Stimulated activated CD8-positive, alpha-beta memory T cell treated with anti-CD3 and anti-CD28 coated beads, Interleukin-15, amount 100 ng/mL, for 4 hours (primary cell): ENCODE measurements at places on chromosomes 7 and 10.

- DNase-seq = no peak
These were observed 61.7 kb upstream of the RAB11FIP2 start for GRCh38 chr10:118108194-118109026.

DNA sequence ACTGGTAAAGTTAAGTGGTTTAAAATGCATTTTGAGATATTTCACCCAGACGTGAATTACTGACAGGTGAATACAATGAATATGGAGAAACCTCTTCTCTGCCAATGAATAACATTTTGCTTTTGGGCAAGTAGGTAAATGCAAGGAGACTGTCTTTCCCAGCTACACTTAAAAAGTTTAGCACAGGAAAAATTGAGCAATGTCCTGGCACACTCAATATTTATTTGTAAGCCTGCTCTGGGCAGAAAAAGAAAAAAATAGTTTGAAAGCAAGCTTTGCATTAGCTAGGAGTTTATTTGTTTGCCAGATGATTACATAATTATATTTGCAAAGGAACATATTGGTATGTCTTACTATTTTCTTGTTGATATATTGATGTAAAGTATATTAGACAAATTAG, 624.2 kb downstream of the ACTR3B start:
- no peak for DNase-seq

GRCh38 chr7:16515785-16516685, 10.6 kb upstream of the LRRC72 start:
- DNase-seq = no peak

DNA sequence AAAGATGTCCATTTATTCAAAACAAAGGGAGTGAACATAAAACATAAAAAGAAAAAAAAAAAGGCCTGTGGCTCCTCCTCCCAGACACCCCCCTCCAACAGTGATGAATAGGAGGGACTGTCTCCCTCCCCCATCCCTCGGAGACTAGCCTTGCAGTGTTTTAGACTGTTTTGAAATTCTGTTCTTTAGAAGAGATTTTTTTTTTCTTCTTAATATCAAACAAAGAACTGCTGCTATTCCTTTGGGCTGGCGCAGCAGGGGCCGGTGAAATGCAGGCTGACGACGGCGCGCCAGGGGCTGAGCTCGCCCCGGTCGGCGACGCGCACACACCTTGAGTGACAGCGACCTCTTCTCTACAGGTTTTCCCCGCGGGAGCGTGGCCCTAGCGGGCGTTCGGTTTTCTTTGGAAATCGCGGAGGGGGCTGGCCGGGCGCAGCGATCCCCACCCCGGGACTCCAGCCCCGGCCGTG, at the start of gene LANCL2:
LANCL2 (plus strand) TSS at position 133 of the 470 bp plus-strand sequence. CDS start 689 bp downstream, outside the sequence.
- no peak for DNase-seq

DNA sequence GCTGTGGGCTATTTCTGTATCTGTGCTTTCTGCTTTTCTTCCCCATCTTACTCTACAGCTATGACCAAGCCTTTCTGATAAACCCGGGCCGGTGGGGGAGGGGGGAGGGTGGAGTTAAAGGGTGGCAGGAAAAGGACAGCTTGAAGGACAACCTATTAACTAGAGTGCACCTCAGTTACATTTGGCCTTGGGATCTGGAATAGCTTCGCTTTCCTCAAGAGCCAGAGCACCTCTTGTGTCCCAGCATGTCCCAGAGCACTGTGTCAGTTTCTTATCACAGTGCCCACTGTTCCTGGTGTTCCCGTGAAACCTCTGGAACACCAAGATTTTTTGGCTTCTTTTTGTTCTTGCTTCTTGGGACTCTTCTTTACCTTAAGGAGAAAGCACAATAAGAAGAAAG, 160.6 kb downstream of the NSUN6 start:
- no peak for DNase-seq

- no peak for DNase-seq
These were observed 51.0 kb downstream of the FBXW4 start for GRCh38 chr10:101644002-101644401.

GRCh38 chr7:516216-516605, 3.4 kb downstream of the PDGFA start:
- DNase-seq = no peak

DNA sequence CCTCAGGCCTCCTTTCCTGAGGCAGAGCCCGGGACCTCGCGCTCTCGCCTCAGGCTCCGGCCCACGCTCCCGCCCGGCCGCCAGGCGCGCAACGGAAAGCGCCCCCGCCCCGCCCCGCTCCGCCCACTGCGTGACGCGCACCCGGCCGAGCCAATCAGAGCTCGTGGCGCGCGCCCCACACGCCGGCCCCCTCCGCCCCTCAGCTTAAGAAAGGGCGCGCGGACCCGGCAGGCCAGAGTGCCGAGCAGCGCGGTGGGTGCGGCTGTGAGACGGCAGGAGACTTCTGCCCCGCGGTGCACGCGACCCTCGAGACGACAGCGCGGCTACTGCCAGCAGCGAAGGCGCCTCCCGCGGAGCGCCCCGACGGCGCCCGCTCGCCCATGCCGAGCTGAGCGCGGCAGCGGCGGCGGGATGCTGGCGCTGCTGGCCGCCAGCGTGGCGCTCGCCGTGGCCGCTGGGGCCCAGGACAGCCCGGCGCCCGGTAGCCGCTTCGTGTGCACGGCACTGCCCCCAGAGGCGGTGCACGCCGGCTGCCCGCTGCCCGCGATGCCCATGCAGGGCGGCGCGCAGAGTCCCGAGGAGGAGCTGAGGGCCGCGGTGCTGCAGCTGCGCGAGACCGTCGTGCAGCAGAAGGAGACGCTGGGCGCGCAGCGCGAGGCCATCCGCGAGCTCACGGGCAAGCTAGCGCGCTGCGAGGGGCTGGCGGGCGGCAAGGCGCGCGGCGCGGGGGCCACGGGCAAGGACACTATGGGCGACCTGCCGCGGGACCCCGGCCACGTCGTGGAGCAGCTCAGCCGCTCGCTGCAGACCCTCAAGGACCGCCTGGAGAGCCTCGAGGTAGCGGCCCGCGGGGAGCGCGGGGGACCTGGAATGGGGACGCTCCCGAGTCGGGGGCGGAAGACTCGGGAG, at the start of gene NPTX2:
NPTX2 (plus strand) TSS at position 235 of the 909 bp plus-strand sequence; CDS start at position 412, 177 bp downstream.
- DNase-seq = no peak

GRCh38 chr10:72272689-72273409, 875 bp upstream of the DDIT4 start:
- DNase-seq = no peak

DNA sequence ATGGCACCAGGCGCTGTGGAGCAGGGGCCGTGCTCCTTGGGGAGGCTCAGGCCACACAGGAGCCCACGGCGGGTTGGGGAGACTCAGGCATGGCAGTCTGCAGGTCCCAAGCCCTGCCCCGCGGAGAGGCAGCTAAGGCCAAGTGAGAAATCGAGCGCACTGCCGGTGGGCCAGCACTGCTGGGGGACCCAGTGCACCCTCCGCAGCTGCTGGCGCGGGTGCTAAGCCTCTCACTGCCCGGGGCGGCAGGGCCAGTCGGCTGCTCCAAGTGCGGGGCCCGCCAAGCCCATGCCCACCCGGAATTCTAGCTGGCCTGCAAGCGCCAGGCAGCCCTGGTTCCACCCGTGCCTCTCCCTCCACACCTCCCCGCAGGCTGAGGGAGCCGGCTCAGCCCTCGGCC, 57.1 kb downstream of the COL28A1 start:
- DNase-seq = no peak

DNA sequence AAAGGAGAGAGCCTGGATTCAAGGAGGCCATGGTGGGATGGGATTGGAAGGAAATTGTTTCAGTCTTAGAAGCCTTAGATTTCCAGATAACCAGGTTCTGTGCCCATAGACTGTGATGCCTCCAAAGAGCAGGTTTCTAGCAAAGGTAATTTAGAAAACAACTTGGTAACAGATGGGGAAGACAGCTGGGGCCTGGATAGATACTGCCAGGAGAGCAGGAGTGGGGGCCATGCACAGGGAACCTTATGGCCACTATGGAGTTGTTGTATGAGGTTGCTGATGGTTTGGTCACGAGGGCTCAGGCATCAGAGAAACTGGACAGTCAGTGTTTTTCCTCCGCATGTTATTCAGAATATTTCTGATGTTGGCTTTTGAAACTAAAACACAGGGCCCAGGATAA, 901.9 kb downstream of the LRMDA start:
- DNase-seq = no peak

- DNase-seq = no peak
These were observed 37.8 kb downstream of the TBC1D12 start for GRCh38 chr10:94440096-94440495.

DNA sequence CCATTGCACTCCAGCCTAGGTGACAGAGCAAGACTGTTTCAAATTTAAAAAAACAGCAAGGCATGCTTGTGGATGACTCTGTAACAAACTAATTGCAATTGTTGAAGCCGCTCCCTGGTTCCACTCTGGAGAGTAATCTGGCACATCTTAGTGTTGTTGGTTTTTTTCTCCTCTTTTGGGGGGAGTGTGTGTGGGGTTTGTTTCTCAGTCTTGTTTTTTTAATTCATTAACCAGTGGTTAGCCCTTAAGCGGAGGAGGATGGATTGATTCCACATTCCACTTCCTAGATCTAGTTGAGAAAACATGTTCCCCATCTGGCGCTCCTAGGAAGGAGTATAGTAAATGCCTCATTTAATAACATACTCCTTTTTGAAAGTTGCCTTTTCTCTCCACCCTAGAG, 8.6 kb upstream of the ZNF713 start:
- DNase-seq = no peak

GRCh38 chr10:77325233-77325537, 312.4 kb downstream of the KCNMA1 start:
- no peak for DNase-seq

GRCh38 chr7:108419961-108420908, 36.0 kb downstream of the NRCAM start:
- no peak for DNase-seq

DNA sequence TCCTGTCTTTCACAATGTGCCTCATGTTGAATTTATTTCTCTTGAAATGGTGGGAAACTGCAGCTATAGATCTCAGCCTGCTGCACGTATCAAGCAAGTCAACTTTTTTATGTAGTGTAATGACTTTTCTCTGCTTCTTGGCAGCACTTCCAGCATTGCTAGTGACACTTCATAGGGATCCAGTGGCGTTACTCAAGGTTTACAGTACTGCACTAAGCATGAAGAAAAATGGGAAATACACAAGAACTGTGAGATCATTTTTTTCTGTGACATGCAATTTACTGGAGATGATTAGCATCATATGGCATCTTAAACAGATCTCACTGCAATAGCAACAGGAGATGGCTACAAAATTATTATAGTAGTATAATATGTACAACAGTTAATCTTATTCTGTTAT, 90.9 kb downstream of the POLR1F start:
- no peak for DNase-seq

- no peak for DNase-seq
These were observed 98.3 kb downstream of the CDH23 start for GRCh38 chr10:71494980-71495381.

- DNase-seq = no peak
These were observed 49.7 kb downstream of the CPEB3 start for GRCh38 chr10:92241158-92241500.

GRCh38 chr10:51596695-51597094, 102.7 kb downstream of the CSTF2T start:
- DNase-seq = no peak
